ENCODE measurements at places on chromosomes 5 and 9. TPM values are rescaled to one million over a fixed set of nuclear protein-coding genes. Genes with fewer than 3 reads are reported as not detected.

The LHX6 gene
- 11.3 TPM for total RNA-seq

GRCh38 chr5:175654339-175654738 lies 3.5 kb upstream of the HRH2 start:
- DNase-seq: no peak

DNA sequence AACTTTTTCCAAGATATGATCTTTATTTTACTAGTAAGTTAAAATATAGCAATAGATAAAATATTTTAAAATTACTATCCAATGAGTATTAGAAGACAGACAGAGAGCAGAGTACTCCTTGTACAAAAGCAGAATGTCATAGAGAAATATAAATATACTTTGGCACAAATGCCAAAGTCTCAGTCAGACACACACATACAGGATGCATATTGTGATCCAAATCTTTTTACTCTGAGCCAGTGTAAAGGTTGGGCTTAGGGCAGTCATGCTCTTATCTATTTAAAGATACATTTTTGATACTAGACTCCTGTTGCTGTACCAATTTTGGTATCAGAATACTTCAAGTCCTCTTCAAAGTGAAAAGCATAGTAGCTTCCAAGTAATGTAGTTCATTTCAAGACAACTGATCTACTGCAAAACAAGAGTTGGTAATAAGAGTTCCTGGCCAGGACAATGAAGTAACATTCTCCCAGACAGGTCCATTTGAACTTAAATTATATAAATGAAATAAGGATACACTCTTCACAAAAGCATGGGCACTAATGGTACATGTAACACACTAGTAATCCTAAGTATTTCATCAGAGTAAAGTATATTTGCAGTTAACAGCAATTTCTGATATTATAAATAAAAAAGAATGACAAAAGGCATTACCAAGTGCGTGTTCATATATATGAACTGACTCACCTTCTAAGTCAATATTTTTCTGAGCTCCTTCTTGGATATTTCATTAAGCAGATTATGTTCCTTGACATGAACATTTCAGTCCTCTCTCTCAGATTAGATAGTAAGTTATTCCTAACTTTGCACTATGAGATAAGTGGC lies 10.5 kb downstream of the PFDN1 start:
- no peak for DNase-seq

DNA sequence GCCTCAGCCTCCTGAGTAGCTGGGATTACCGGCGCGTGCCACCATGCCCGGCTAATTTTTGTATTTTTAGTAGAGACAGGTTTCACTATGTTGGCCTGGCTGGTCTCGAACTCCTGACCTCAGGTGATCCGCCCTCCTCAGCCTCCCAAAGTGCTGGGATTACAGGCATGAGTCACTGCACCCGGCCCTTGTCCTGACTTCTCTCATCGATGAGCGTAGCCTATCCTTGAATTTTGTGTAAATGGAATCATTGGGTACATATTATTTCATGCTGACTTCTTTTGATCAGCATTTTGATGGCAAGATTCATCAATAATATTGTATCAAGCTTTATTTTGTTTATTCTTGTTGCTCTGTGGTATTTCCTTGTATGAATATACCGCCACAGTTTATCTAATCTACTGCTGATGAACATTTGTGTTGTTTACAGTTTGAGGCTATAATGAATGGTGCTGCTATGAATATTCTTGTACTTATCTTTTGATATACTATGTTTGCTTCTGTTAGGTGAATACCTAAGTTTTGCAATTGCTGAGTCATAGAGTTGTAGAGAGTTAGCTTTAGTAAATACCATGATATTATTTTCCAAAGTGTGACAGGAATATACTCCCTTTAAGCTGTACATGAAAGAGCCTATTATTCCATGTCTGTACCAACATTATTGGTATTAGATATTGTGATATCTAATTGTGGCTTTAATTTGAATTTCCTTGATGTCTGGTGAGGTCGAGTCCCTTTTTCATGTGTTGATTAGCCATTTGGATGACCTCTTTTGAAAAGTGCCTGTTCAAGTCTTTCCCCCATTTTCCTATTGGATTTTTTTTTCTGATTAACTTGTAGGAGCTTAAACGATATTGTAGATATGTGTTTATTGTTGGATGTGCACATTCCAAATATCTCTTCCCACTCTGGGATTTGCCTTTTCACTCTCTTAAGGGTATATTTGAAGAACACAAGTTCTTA lies 107.5 kb downstream of the RGS3 start:
- DNase-seq: no peak

GRCh38 chr5:33271606-33272005 lies 169.2 kb upstream of the TARS1 start:
- DNase-seq: no peak

- DNase-seq: no peak
Measured at GRCh38 chr9:138118601-138119071, 241.1 kb downstream of the CACNA1B start.
